ENCODE measurements at places on chromosomes 7 and 10.

GRCh38 chr10:101859530-101859929 is 15.9 kb upstream of the KCNIP2 start:
- DNase-seq: no peak

DNA sequence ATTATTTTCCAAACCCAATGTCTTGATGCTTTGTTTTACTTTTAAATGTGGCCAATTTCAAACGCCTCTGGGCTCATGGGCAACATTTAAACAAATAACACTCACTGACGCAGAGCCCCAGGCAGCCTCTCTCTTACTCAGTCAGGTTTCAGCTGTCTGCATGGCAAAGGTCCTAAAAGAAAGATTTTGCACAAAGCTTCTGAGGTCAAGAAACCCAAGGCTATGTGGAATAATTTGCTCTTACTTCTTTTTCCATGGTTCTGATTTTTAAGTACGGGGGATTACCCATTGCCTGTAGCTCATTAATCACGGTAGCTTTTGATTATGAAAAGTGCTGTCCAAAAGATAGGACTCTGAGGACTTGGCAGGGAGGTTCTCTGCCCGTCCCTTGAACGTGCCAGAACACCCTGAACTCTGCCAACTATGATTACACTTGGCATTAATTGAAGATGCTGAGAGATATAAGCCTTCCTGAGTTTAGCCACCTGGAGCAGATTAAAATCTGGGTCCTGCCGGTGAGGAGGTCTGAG is 14.1 kb upstream of the MSRB2 start:
- DNase-seq: no peak

GRCh38 chr10:86967481-86967941 is 771 bp upstream of the ADIRF start:
- no peak for DNase-seq

- no peak for DNase-seq
Observed at GRCh38 chr10:90125456-90126255, 424.3 kb downstream of the KIF20B start.

- DNase-seq: no peak
Observed at GRCh38 chr10:114498413-114499111, 94.3 kb upstream of the AFAP1L2 start.

DNA sequence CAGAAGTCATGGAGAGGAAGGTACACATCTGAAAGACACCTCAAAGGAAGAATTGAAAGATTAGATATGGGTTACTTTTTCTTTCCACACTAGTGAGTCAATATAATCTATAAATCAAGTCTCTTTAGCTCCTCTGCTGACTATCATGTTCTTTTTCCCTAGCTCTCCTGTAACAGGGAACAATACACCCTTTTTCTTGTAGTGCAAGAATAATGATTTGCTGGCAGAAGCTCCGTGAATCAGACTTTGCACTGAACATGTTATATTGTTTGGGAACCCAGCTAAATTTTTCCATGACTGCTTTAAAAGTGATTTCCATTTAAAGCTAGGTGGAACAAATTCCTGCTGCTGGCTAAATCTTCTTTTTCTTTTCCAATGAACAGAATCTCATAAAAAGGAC is 756.6 kb upstream of the C7orf33 start:
- DNase-seq: no peak

- no peak for DNase-seq
Observed at GRCh38 chr10:128776673-128777252, 650.5 kb upstream of the MKI67 start.

DNA sequence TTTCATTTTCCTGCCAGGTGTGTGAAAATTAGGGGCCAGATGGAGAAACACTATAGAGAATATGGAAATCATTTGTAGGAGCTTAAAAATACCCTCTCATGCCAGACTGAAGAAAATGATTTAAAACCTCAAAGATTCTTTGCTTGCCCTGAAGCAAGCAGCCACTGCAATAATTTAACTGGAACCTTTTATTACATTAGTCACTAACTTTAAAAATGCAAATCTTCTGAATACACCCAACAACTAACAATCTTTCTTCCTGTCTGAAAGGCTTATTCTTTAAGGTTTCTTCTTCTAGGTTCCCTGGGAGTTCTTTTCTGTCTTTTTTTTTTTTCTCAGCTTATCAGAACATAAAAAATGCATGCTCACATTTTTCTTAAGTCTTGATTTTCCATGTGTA is 238.5 kb upstream of the KMT2E start:
- DNase-seq: no peak

DNA sequence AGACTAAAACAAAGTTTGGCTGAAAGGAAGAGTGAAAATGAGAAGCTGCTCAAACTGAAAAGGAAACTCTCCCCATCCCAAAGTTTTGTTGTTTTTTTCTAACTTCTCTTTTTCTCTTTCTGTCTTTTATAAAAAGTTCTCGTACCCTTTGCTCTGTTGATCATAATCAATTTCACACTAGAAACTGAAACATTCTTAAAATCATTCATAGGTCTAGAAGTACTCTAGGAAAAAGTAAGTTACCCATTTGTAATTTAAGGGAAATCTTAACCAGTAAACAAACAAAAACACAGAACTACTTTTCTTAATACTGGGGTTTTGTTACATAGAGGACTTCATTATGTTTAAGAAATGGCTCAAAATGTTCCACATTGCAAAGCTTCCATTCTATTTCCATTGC is 339.8 kb downstream of the SEMA3D start:
- DNase-seq: no peak

- DNase-seq: no peak
Observed at GRCh38 chr7:84591897-84592296, 397.3 kb upstream of the SEMA3A start.

- no peak for DNase-seq
Observed at GRCh38 chr7:80187279-80187678, 52.6 kb downstream of the GNAI1 start.
